ENCODE measurements at places on chromosomes 7 and 10.

- no peak for DNase-seq
These were observed 3.8 kb downstream of the REEP3 start for GRCh38 chr10:63525021-63525420.

GRCh38 chr7:135980012-135980551 is 2.9 kb upstream of the MTPN start:
- DNase-seq: no peak

DNA sequence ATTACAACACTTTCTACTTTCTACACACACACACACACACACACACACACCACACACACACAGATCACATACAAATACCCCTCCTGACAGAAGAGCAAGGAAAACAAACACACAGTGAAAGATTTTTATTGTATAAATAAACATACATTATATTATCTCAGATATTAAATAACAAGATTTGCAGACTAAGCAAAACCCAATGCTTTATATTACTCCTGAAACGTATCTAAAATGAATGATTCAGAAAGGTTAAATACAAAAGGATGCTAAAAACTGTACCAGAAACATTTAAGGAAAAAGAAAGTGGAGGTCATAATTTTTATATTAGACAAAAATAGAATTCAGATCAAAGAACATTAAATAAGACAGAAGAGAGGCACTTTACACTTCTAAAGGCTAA is 208.3 kb upstream of the NPSR1 start:
- DNase-seq: no peak

DNA sequence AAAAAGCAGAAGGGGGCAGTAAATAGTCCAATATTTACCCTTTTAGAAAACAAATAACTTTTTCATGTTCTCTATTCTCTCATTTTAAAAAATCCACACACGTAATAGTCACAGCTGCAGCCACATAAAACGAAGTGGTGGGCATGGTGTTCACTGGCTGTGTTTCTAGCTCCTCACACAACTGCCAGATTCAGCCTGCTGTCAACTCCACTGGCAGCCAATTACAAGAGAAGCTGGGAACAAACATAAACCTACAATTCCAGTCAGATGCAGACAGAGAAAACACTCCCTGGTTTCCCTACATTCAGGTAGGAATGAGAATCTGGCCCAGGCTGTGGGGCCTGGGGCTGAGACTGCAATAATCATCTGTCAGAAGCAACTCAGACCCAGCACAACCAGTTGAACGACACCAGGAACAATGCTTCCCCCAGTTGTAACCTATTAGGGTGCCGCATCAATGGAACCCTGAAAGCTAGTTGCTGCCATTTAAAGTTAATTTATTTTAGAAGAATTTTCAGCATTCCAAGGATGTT is 29.1 kb downstream of the ERCC6 start:
- no peak for DNase-seq

DNA sequence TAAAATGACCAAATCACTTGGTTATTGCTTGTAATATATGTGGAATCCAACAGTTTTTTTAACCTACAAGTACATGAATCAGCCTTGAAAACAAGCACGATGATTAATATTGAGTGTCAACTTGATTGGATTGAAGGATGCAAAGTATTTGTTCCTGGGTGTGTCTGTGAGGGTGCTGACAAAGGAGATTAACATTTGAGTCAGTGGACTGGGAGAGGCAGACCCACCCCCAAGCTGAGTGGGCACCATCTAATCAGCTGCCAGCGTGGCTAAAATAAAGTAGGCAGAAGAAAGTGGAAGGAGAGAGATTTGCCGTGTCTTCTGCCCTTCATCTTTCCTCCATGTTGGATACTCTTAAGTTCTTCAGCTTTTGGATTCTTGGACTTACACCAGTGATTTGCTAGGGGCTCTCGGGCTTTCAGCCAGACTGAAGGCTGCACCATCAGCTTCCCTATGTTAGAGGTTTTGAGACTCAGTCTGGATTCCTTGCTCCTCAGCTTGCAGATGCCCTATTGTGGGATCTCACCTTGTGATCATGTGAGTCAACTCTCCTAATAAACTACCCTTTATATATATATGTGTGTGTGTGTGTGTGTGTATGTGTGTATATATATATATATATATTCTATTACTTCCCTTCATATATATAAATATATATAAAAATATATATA is 118.4 kb upstream of the WDR11 start:
- no peak for DNase-seq

GRCh38 chr7:138608275-138608674 is 92.9 kb downstream of the SVOPL start:
- DNase-seq: peak; percentile 8

GRCh38 chr10:28733647-28734046 is 56.3 kb downstream of the BAMBI start:
- DNase-seq: no peak

DNA sequence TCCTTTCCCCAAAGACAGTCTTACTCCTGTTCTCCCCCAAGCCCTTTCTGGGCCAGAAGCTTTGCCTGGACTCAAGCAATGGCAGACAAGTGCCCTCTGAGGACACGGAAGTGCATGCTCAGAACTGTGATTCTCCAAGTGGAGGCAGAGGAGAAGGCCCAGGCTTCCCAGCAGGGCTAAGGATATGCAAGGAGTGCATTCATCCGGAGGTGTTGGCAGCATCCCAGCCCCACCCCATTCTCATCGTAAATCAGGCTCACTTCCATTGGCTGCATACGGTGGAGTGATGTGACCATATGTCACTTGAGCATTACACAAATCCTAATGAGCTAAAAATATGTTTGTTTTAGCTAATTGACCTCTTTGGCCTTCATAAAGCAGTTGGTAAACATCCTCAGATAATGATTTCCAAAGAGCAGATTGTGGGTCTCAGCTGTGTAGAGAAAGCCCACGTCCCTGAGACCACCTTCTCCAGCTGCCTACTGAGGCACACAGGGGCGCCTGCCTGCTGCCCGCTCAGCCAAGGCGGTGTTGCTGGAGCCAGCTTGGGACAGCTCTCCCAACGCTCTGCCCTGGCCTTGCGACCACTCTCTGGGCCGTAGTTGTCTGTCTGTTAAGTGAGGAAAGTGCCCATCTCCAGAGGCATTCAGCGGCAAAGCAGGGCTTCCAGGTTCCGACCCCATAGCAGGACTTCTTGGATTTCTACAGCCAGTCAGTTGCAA is 1.4 kb upstream of the RBP3 start:
- no peak for DNase-seq

GRCh38 chr10:1373287-1373686 is 317.1 kb downstream of the WDR37 start:
- DNase-seq: no peak

Data from activated naive CD4-positive, alpha-beta T cell treated with Interleukin-2 at 50 U/mL for 16 hours (primary cell).